Activated T-helper 17 cell treated with anti-CD3 and anti-CD28 coated beads, Interleukin-2, amount 50 U/mL, for 72 hours (primary cell): ENCODE measurements at places on chromosomes 16 and 17.

GRCh38 chr17:79862771-79863440 lies 23.7 kb upstream of the CBX4 start:
- ATAC-seq: no peak

GRCh38 chr17:63682441-63682840 lies 17.5 kb downstream of the LIMD2 start:
- no peak for ATAC-seq

DNA sequence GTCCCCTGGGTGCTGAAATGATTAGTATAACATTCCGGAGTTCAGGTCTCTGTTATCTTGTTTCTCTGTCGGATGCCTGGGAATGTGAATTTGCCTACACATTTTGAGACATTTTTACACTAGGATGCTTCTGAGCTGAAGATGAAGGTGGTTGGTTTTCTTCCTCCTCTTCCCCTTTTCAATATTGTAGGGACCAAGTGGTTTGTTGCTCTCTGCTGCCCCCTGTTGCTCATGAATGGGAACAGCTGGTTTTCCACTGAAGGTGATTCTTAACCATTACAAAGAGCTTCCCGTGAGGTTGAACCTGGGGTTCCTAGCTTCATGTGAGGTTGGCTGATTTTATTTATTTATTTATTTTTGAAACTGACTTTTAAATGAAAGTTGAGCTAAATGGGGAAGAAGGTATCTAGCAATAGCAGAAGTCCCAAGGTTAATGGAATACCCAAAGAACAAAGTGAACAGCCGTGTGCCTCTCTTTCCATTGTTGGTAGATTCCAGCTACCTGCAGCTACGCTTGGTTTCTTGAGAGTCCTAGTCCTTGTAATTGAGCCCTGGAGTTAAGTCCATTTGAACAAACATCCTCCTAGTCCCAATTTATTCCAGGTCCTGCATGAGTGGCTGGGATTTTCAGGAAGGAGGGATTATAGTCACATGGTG lies 983.9 kb upstream of the EEF2KMT start:
- ATAC-seq: no peak

DNA sequence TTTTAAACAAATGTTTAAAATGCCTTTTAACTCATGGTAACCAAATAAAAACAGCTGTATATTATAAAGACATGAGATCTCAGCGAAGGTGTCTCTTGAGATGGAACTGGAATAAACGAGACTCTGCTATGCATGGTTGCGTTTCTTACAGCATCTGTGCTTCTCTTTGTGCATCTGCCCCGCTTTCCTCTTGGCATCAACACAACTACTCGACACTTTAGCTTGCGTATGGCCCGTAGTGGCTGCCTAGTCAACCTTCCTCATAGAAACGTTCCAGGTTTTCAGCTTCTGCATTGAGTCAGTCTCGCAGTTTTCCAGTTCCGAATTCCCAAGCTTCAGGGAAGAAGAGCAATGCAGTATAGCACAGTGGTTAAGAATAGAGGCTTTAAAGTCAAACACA lies 214.9 kb downstream of the CEP112 start:
- no peak for ATAC-seq

- ATAC-seq: no peak
These were observed 28.5 kb downstream of the STAT5B start for GRCh38 chr17:42247734-42248133.

DNA sequence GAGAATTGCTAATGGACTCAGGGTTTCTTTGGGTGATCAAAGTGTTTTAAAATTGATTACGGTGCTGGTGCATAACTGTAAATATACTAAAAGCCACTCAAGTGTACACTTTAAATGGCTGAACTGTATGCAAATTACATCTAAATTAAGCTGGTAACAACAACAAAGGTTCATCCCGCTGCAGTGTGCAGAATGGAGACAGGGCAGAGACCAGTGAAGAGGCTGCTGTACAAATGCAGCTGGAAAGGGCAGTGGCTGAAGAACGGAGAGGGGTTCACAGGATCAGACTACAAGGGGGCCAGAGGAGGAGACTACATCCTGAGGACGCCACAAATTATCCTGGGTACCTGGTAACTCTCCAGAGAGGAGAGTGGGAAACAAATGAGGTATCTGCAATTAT lies 9.0 kb upstream of the ITGAE start:
- ATAC-seq: no peak

GRCh38 chr17:48575066-48575582 lies 3.0 kb downstream of the HOXB4 start:
- ATAC-seq: no peak
